Activated naive CD4-positive, alpha-beta T cell treated with Interleukin-2 at 50 U/mL for 16 hours (primary cell): ENCODE measurements at places on chromosomes 4 and X.

GRCh38 chr4:72701987-72702819, 133.2 kb upstream of the ADAMTS3 start:
- no peak for DNase-seq

DNA sequence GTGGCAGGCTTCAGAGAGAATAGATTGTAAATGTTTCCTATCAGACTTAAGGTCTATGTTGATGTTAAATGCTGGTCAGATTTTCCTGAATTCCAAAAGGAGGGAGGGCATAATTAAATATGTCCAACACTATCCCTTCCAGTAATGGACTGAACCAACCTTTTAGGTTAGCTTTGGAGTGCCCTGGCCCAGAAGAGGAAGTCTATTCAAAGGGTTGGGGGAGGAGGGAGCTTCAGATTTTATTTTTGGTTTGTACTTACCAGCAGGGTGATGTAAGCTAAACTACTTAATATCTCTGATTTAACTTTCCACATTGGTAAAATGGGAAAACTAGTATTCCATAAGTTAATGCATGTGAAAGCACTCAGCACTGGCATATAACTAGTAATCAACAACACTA, 91.1 kb downstream of the RBM46 start:
- no peak for DNase-seq

DNA sequence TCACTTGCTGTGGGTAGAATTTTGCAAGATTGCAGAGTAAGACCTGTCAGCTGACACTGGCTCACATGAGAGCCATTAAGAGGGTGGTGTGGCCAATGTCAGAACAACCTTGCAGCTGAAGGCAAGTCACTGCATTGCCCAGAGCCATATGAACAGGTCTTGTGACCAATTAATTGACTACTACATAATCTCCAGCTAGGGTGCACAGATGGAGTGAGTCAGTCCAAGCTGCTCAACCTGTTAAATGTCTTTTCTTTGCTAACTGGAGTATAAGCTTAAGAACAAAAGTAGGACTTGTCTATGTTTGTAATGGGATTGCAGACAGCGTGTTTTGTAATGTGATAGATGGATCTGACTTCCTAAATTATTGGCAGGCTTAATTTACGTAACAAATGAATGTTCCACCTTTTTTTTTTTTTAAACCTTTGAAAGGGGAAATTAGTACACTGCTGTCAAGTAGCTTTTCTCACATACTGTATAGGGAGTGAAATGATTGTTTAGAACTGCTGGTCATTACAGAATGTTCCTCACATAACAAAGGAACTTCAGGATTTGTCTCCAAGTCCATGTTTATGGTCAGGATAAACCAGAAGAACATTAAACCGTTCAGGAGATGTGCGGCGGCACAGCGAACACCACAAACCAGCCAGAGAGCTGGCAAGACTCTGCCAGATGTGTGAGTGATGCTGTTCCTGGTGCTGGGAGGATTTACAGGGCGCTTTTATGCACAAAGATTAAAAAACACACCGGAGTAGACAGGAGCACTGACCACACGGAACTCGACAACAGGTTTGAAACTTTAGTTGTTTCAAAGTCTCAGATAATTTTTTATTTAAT, 37.0 kb downstream of the FNIP2 start:
- no peak for DNase-seq

GRCh38 chr4:38034986-38035882, 75.0 kb downstream of the PTTG2 start:
- no peak for DNase-seq

- no peak for DNase-seq
Measured at GRCh38 chr4:9942139-9942538, 79.2 kb downstream of the SLC2A9 start.

DNA sequence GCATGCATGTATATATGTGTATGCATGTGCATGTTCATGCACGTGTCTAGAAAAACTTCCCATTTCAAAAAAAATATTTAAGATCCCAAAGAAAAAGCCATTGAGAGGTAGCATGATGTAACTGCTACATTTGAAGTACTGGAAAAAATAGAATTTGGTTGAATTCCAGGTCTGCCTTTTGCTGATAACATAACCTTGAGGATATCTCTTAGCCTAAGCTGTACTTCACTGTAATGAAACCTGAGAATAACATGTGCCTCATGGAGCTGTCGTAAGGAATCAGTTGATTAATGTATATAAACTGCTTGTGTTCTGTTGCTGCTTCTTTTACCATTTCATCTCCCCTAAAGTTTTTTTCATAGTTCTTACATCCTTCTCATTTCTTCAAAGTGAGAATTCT, 351.8 kb downstream of the GRIA2 start:
- DNase-seq: no peak

- DNase-seq: no peak
Measured at GRCh38 chr4:170388255-170388654, 298.5 kb upstream of the AADAT start.

- no peak for DNase-seq
Measured at GRCh38 chr4:84035568-84035967, 463.5 kb downstream of the NKX6-1 start.

DNA sequence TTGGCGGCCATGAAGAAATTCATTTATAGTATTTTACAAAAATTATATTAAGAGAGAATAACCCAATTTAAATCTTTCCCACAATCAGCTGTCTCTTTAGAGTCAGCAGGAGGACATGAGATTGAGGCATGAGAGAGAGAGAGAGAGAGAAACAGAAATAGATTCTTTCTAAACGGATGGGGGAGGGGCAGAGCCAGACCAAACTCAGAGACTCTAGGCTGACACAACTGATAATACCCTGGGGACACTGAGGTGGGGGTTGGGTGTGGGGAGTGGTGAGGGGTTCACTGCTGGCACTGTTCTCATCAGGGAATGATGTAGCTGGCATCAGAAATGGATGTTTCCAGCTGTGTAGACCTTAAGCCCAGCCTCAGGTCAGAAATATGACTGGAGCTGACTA, 20.5 kb upstream of the HOPX start:
- no peak for DNase-seq

DNA sequence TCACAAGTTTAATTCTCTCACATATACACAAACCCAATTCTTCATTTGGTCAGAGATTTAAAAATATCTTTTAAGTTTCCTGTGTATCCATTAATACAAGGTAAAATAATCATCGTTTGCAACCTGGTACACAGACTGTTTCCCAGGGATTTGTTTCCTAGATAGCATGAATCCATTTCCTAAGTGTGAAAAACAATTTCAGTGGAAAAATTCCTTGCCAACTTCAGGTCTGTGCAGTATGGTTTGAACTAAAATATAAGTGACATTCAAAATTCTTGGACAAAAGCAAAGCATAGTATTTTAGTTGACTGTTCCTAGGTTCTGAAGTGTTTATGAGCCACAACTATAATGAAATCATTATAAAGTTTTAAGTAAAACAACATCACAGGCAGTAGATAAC, 24.4 kb downstream of the NAF1 start:
- no peak for DNase-seq

DNA sequence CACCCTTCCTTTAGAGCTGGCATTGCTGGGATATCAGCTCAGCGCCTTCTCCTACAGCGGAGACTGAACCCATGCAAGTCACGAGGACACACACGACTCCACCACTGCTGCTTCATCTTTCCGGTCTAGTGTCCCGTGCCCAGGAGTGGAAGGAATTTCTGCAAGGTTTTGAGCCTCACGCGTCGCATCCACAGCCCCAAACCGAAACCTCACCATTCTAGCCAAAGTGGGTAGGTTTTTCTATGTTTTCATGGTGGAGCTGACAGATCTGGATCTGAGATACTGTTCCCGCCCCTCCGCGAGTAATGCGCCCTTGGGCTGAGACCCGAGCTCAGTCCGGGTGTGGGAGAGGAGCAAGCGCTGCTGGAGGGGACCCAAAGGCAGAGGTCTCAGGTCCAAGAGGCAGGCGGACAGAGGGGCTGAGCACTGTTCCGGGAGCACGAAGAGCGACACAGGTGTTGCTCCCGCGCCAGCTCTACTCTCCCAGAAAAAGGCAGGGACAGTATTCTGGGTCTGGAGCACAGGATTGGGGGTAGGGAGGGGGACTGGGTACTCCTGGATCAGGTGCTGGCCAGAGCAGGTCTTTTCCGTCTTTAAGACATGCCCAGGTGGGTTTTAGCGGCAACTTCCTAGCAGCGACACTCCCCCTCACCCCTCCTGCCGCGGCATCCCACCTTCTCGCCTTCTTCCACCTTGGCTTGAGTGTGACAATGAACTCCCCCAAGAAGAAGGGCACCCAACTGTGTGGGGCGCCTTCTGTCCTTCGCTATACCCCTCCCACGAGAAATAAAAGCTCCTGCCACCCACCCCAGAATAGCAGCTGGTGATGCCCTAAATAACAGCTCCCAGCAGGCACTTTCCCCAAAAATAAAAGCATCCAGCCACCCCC, 1.8 kb downstream of the EPHA5 start:
- DNase-seq: no peak

DNA sequence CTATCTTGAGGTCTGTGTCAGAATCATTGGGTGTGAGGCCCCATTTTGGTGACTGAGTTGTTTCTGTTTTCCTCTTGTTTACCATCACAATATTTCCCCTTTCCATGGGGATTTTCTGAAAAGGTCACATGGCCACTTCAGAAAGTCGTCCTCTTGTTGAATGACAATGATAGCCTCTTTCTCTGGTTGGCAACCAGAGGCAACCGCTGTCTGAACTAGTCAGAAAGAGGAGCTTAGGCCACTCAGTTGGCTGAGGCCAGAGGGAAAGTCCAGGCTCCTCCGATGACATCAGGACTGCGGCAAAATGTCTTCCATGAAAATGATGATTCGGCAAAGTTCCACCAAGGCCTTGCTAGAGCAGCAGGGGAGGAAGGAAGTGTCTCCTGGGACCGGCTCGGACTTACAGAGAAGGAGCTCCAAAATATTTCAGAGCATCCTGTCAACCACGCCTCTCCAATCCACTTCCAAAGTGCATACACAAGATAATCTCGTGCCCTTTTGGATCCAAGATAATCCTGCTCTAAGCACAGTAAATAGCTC, 19.1 kb upstream of the RBM47 start:
- no peak for DNase-seq

GRCh38 chr4:23036503-23036902, 343.8 kb downstream of the GBA3 start:
- no peak for DNase-seq

DNA sequence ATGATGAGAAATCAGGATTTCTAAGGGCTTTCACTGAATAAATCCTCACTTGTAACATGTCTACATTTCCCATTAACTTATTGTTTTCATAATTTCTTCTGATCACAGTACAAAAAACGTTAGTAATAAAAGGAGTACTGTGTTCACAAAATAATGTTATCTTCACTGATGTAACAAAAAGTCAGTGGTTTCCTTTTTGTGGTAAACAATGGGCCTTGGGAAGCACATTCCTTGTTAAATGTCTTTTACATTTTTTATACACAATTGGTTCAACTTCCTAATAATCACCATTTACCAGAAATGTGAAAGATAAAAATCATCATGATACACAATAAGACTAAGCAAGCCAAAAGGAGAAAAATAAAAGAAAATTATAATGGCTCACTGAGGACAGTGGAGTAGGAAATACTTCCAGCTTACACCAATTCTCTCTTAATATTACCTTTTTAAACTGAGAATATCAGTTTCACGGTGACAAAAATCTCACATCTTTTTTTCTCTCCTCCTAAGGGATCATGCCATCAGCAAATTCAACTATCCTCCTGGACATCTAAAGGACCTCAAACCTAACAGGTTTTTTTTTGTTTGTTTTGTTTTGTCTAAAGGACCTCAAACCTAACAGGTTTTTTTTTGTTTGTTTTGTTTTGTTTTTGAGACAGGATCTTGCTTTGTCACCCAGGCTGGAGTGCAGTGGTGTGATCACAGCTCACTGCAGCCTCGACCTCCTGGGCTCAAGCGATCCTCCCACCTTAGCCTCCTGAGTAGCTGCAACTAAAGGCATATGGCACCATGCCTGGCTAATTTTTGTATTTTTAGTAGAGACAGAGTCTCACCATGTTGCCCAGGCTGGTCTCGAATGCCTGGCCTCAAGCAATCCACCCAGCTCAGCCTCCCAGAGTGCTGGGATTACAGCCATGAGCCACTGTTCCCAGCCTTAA, 57.3 kb downstream of the FRYL start:
- DNase-seq: no peak

DNA sequence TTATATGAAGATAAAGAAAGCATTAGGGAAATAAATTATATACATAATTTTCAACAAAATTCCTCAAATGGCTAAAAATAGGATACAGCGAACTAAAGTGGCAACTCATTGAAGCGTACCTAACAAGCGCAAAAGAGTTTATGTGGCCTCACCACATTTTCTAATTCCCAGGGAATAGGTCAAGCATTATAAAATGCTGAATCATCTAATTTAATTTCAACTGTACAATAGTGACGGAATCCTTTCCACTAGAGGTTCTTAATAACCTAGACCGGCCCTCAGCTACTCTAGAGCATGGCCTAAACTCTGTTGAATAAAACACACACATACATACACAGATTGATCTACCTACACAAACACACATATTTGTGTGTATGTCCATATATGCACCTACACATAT, 29.1 kb downstream of the CXXC4 start:
- no peak for DNase-seq

DNA sequence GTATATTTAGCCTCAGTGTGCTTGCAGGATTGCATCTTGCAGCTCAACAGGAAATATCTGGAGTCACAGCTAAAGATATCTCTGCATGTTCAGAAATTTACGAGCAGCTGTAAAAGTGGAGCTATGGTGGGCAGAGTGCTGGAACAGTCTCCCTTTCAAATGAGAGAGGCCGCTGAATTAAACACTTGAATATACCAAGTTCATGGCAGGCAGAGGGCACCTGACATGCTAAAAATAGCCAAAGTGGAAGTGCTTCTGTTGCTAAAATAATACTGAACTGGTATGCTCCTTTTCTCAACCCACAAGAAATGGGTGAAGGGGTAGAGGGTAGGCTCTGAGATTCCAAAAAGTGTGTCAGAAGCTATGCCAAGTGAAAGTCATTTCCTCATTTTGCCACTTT, 98.1 kb downstream of the MGST2 start:
- DNase-seq: no peak

DNA sequence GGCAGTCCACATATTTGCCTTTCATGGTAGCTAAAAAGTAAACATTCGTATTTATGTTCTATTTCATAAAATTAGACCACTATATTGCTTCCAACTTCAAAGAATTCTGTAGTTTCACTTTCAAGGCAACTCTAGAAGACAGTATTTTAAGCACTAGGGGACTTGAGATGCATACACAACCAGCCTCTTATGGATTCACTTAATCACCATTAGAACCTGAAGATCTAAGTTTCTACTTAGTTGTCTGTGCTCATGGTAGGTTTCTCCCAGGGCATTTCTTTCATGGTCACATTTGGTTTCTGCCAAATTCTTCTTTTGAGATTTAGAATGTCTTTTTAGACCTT, 209.9 kb upstream of the HCCS start:
- DNase-seq: no peak

GRCh38 chrX:73647632-73648322, 84.8 kb downstream of the CHIC1 start:
- no peak for DNase-seq

GRCh38 chrX:120736989-120737388, 107.1 kb upstream of the C1GALT1C1 start:
- DNase-seq: no peak

- DNase-seq: peak; percentile 20
Measured at GRCh38 chr4:101306225-101306624, 41.1 kb downstream of the PPP3CA start.
